ENCODE measurements at places on chromosomes 4 and X.

DNA sequence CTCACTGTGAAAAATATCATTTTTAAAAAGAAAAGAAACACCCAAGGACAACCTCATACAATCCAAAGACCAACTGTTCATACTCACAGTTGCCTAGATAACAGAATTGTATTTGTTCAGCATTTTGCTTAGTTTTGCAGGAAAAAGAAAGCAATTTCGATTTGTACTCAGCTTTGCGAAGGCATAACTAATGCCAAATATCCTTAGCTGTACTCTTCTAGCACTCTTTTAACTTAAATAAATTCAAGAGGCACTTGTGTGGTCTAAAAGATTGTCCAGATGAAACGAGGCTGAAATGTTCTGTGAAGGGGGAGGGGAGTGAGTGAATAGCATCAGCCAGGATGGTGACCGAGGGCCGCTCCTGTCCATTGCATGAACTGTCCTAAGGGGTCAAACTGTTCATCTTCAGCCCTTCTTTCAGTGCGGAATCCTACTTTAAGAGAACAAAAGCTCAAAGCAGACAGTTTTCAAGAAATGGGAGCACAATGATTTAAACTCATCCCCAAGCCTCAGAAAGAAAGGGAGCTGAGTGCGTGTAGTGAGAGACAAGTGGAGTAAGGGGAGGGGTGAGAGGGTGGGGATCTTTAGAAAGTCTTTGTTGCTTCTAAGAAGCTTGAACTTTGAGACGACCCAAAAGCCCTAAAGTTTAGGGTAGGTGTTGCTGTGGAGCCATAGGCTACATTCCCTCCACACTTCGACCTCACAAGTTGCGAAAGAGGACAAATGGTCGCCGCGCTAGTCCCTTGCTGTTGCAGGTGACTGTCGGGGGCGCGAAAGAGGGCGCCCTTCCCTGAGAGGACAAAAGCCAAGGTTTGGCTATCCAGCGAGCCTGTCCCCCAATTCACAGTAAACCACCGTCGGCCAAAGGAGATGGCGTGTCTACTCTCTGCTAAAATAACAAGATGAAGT lies 4.0 kb upstream of the NEUROG2 start:
- DNase-seq, result no peak

DNA sequence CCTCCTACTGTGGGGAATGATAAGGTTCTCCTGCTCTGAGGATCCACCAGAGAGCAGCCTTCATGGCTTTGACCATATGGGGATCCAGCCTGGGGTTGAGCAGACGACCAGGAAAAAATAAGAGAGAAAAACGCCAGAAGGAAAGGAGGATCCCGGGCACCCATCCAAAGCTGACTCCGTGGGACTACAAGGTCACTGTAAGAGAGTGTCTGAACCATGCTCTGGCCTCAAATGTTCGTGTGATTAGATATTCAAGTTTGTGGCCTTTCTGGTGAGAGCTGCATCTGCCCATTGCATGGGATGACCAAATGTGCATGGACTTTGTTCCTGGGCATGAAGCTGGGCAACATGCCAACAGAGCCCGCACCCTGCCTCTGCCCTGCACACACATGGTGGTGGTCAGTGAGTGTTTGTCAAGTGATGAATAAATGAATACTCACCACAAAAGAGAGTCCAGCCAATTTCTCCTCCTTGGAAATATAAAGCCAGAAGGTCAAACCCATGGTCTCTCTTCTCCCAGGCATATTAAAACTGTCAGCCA lies 346.0 kb upstream of the GATB start:
- no peak for DNase-seq

DNA sequence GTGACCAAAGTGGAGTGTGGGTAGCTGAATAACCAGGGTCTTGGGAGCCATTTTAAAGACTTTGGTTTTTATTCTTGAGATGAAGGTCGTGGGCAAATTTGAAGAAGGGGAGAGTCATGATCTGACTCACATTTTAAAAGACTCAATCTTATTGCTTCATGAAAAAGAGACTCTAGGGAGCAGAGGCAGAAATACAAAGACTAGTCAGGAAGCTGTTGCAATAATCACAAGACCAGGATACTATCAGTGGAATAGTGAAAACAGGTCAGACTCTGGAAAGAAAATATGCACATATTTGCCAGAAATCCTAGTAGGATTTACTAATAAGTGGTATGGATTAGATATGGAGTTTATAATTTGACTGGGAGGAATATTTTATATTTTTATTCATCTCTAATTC lies 448.4 kb downstream of the RAPGEF2 start:
- no peak for DNase-seq

GRCh38 chr4:145231906-145232700 lies 51.7 kb upstream of the OTUD4 start:
- DNase-seq, result no peak

GRCh38 chr4:139814323-139815015 lies 148.8 kb downstream of the MGST2 start:
- DNase-seq, result no peak

DNA sequence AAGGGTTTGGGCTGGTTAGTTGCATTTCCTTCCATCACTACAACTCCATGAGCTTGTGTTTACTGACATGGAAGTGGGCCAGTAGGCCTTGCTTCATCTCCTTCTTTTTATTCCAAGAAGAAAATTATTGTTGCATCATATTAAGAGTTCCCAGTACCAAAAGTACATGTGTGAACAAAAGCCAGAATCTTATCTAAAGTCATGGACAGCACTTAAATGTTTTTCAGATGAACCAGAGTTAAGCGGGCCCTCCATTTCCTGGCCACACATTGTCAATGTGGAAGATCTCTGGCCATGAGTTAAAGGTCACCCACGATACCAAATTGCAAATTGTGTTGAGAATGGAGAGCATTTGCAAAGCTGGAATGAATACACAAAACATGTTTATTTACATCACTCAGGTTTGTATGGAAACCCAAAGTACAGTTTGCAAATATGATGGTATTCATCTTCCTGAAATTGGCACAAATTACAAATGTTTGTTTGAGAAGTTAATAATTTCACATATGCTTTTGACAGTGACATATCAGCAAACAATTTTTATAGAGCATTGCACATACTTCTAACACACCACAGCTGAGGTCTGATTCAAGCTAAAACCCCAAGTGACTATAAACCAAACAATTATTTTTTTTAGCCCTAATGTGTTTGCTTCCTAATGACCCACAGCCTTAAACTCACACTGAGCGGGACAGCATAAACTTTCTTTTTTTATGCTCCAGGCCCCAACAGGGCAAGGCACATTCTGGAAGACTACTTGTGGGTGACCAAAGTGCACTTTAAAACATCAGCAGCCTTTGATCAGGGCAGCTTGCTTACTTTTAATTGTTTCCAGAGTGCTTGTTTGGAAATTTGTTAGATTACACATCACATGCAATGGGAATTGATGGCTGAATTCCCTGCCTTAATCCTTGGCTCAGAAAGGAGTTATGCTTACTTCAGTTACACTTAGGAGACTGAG lies 502.9 kb upstream of the SLIT2 start:
- DNase-seq, result no peak

DNA sequence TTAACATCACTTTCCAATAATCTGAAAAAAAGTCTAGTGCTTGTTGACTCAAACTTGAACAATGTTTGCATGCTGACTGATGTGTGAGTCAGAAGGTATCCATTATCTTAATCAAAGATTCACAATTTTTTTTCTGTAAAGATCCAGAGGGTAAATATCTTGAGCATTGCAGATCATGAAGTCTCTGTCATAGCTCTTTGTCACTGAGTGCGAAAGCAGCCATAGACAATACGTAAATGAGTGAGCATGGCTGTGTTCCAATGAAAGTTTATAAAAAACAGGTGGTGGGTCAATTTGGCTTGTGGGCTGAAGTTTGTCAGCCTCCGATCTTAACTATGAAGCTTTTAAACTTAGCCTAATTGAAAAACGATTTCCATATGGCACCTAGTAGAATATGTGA lies 37.7 kb downstream of the NHS start:
- no peak for DNase-seq

- DNase-seq, result no peak
Measured at GRCh38 chr4:10183462-10183861, 66.9 kb upstream of the WDR1 start.

DNA sequence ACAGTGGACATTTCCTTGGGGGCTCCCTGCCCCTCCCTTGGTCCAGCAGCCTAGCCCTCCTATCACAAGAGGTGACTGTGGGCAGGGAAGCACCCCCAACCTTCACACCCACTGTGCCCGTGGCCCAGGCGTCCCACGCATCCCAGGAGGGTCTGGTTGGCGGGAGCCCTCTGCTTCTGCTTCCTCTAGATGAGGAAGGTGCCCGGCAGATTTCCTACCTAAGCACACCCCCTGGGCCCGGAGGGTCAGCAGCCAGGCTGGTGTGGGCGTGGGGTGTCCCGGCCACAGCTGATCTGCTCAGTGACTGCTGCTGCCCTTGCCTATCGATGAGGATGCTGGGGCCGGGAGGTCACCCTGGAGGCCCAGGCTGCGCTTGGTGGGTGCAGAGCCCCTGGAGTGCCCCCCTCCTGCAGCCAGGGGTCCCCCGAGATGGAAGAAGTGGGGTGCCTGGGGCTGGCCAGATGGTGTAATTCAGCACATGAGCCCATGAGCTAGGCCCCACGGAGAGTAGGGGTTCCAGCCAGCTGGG lies 12.2 kb downstream of the SH3BP2 start:
- no peak for DNase-seq

DNA sequence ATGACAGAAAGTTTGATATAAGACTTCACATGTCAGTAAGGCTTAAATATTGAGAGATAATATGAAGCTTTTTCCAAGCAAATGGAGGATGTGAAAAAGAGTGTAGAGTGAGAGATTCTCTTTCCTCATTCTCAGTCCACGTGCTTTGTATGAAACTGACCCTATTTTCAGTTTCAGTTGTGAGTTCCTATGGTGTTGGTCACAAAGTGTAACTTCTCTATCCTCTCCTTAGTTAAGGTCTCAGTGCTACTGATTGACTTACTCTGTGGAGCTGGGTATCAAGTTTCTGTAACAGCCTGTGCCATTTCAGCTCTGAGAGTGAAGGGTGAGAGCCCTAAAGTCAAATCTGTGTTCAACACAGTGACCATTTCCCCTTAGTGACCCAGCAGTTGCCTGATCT lies 277.2 kb downstream of the EPHA5 start:
- no peak for DNase-seq

GRCh38 chr4:55758570-55758969 lies 61.0 kb upstream of the EXOC1L start:
- DNase-seq, result no peak

- no peak for DNase-seq
Measured at GRCh38 chr4:21649391-21650090, 299.0 kb downstream of the KCNIP4 start.

GRCh38 chrX:43677993-43678392 lies 21.9 kb downstream of the MAOA start:
- no peak for DNase-seq

- DNase-seq, result no peak
Measured at GRCh38 chrX:108245462-108245861, 153.9 kb downstream of the ATG4A start.

DNA sequence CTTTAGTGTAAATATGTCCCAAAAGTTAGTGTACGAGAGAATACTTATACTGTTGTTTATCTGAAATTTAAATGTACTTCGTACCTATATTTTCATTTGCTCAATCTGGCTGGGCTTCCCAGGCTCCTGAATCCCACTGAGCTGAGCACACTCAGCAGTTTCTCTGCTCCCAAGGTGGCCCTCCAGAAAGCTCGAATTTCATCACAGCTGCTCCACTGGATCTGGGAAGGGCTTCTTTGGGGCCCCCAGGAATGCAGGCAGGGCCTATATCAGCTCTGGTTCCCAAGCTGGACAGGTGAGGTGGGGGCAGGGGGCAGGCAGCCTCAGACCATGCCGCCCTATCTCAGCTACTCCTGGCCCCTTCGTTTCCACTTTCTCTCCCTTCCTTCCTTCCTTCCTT lies 1.5 kb upstream of the FATE1 start:
- no peak for DNase-seq

DNA sequence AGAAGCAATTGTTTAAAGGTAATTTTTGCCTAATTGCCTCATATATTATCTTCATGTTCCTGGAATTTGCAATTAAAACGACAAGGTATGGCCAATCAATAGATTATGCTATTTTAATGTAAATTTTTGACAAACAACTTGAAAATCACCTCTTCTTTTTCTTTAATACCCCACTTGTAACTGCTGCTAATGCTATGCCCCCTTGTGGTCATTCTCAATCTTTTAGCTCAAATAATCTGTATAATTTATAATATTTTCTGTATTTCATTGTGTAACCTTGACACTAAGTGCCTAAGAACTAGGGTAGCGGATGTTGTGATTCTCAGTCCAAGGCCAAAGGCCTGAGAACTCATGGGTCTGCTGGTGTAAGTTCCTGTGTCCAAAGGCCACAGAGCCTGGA lies 831.7 kb upstream of the POU3F4 start:
- DNase-seq, result no peak

- no peak for DNase-seq
Measured at GRCh38 chrX:39992300-39992699, 105.5 kb downstream of the BCOR start.

GRCh38 chrX:13716455-13716854 lies 18.0 kb downstream of the TRAPPC2 start:
- DNase-seq, result no peak

GRCh38 chr4:186881521-186882220 lies 158.0 kb upstream of the FAT1 start:
- DNase-seq, result no peak

DNA sequence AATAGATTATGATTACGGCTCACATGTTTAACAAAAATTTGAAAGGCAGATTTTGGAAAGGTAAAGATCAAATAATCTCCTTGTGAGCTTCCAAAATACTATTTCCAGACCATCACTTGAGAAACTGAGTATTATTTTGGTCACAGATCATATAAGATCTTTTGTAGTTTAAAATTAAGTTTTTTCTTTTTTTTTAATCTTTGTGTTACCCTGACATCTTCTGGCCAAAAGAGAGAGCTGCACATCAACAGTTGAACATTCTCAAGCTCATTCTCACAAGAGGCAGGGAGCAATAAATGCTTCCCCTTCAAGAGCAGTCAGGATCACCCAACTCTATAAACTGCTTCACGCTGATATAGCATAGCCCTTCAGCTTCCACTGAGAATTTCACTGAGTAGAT lies 15.9 kb downstream of the TMEM192 start:
- DNase-seq, result no peak

DNA sequence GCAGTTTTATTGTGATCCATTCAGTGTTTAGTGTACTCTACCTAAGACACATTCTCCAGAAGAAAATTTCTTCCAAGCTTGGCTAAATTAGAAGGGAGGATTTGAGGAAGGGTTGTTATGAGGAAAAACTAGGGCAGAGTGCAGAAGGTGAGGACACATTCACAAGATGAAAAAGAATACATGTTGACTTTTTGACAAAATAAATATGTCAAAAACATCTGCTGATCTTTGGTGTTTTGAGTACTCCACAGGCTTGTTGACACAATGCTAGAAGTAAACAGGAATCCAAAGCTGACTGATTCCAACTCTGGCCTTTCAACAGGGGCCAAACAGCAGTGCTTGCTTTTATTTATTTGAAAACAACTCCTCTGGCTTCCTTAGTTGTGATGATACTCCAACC lies 125.8 kb upstream of the SLC7A11 start:
- DNase-seq, result no peak

- no peak for DNase-seq
Measured at GRCh38 chr4:5796976-5797375, 86.0 kb downstream of the EVC start.

Data from CD4-positive, alpha-beta T cell (primary cell).